ENCODE measurements at places on chromosomes 5 and 9. TPM values are rescaled to one million over a fixed set of nuclear protein-coding genes. Genes with fewer than 3 reads are reported as not detected.

DNA sequence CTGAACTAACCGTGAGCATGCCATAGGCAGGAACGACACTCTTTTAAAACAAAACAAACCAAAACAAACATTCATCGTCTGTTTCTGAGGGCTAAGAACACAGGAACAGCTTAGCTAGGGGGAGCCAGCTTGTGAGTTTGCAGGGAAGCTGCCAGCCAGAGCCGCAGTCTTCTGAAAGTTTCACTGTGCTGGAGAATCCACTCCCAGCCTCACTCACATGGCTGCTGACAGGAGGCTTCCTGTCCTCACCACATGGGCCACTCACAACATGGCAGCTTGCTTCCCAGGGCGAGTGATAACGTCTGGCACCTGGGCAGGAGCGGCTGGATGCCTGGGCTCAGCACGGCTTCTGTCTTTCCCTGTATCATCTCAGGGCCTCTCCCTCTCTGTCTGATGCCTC is 275.2 kb downstream of the MSX2 start:
- no peak for DNase-seq

GRCh38 chr5:142109331-142110045 is 909 bp downstream of the NDFIP1 start:
- no peak for DNase-seq

DNA sequence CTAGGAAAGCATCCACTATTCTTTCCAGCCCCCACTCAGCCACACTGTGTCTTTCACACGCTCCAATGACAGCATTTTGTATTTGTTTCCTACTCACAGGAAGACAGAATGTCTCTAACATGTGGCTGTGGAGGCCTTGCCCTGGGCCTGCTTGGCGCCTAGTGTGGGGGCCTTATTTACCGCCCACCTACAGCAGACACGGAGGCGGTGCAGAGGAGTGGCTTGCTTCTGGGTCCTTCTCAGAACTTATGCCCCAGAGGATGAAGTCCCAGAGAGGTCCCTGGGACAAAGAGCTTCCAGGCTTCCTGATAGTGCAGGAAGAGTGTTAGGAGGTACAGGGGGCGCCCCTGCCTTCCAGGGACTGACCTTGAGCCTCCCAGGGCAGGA is 8.5 kb upstream of the MRNIP start:
- DNase-seq, result no peak

TNC gene
- 73.6 TPM for total RNA-seq

DNA sequence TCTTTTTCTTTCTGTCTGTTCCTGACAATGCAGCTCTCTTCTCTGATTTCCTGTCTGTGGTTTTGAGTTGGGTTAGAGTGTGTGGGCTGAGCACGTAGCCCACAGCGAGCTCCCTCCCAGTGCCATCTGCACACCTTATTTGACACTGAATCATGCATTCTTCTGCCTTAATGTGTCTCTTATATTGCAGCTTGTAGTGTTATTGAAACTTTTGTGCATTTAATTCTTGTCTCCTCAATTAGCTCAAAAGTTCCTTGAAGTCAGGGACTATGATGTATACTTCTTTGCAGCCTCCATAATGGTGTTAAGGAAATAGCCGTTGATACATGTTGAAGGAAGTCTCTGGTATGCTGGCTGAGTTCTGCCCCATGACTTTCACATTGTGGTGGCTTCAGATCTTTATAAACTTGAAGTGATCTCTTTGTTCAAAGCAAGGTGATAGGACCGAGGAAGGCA is 576.2 kb upstream of the CLINT1 start:
- DNase-seq, result no peak

DNA sequence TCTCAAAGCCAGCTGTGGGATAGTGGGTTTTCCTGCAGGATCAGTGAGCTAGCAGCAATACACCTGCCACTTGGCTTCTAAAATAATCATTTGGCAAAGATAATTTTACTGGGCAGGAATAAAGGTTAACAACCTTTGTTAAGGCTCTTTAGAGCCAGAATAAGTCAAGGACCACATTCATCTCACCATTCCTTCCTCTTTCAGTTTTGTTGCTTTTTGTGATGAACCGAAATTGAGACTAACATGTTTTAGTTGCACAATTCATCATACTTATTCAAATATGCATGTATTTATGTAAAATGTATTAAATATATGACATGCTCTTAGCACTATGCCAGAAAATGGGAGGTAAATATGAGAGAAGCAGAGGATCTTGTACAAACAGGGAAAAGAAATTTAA is 824.4 kb upstream of the TYRP1 start:
- no peak for DNase-seq

ADGRD2 gene
- total RNA-seq, result not detected

- DNase-seq, result no peak
These were observed 6.8 kb downstream of the LMX1B start for GRCh38 chr9:126620478-126620877.

TESK1 gene
- total RNA-seq, result 11.7 TPM

DNA sequence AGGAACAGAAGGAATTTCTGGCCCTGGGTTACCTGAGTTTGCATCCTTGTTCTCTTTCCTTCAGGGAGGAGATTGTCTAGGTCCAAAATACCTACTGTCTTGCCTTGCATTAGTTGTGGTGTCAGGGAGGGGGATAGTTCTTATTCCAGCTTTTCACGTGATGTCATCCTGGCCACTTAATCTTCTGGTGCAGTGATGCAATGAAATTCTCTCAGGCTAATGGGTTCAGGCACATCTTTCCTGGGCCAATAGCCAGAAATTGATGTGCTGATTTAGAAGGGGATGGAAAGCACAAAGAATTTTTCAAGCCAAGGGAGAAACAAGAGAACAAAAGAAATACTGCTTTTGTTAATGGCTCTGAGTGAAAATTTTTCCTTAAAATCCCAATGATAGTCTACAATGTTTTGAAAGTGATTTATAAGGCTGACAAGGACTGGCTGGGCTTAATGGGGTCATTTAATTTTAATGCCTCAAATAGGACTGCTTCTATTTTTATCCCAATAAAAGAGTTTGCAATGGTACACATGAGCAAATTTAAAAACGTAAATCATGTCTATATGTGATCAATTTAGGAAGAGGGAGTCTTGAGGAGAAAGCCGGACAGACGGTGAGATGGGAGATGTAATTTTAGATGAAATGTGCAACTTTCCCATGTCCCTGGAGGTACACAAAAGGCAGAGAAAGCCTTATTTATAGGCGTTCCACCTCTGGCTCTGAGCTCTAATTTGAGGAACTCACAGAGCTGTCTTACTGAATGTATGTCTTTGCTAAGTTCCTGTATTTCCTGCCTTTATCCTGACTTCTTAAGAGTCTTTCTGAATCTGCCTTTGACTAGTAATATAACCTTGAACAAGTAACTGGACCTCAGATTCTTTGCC is 89.3 kb upstream of the SV2C start:
- DNase-seq, result no peak

GRCh38 chr5:111582993-111583601 is 70.8 kb upstream of the STARD4 start:
- DNase-seq, result no peak

DNA sequence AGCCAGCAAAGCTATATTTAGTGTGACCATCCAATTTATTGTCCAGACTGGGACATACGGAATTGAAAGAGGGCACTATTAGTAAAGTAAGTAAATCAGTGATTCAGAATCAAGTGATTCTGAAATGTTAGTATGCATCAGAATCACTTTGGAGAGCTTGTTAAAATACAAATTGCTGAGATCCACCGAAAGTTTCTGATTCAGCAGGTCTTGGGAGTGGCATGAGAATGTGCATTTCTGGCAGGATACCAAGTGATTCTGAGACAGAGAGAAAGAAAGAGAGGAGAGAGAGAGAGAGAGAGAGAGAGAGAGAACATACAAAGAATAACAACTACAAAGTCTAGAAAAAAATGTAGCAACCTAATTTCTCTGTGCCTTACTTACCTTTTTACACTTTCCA is 65.4 kb upstream of the ASTN2 start:
- no peak for DNase-seq

DNA sequence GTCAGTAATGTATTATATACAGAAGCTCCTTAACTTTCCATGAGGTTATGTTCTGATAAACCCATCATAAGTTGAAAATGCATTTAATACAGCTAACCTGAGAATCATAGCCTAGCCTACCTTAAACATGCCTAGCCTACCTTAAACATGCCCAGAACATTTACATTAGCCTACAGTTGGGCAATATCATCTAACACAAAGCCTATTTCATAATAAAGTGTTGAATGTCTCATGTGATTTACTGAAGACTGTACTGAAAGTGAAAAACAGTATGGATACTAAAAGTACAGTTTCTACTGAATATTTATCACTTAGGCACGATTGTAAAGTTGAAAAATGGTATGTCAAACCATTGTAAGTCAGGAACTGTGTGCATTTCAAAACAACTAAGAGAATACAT is 1.6 kb downstream of the GM2A start:
- no peak for DNase-seq

ENTREP1 gene
- 1.4 TPM for total RNA-seq

GRCh38 chr5:173969167-173970049 is 19.6 kb upstream of the C5orf47 start:
- DNase-seq, result no peak

- no peak for DNase-seq
These were observed 336.1 kb upstream of the SLC30A5 start for GRCh38 chr5:68757626-68758212.

DNA sequence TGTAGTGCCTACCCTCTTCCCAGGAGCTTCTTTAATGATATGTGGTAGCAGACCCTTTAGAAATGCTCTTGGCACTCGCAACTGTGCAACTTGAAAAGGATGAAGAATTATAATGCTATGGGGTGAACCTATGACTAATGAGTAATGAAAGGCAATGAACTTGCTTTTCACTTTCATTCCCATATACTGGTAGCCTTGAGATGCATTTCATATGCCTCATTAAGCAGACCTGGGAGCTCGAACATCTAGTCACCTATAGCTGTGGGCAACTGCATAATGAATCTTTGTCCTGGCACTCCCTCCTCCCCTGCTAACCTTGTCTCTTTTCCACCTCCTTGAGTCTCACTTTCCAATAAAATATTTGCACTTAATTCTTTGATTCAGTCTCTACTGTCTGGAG is 605.9 kb upstream of the DAB2 start:
- DNase-seq, result no peak

DNA sequence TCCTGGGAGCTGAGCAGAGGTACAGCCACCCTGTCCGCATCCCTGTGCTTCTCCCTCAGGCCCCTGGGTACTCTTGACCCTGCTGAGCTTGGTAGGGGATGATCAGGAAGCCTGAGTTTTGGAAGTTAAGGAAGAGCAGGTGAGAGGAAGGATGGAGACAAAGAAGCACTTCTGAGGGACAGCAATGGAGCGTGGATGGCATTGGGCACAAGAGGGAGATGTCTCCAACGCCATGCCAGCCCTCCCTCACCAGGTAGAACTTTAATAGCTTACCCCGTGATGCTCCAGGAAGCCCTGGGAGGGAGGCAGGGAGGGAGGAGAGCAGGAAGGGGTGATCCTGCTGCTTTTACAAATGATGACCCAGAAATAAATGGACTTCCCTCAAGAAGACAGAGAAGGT is 29.9 kb upstream of the SMU1 start:
- no peak for DNase-seq

- DNase-seq, result no peak
These were observed 283.4 kb upstream of the PTGER4 start for GRCh38 chr5:40396317-40396716.

GPR151 gene
- total RNA-seq, result 0.31 TPM

DNA sequence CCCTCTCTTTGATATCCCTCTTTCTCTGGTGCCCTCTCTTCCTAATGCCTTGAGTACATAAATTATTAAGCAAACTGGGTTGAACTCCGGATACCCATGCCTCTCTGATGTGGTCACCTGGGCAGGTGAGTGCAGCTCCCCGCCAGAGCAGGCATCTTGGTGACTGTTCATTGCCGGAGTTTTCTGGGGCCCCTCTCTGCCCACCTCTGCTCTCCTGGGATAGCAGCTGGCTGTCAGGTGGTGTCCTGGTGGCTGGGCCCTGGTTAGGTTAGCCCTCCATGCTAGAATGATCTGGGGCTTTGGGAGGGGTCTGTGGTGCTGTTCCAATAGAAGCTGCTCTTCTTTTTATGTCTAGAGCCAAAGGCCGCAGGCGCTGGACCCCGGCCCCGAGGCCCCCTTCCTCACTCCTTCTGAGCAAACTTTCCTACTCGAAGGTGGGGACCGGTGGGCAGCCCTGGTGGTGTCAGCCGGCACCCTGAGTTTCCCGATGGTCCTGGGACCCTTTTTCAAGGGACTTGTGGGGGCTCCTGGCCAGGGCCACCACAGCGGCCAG is 4.9 kb upstream of the SCGB3A1 start:
- no peak for DNase-seq

CD14 gene
- 15.4 TPM for total RNA-seq

GRCh38 chr5:80191991-80192398 is 63.9 kb downstream of the SERINC5 start:
- peak; percentile 20 for DNase-seq

TNPO1 gene
- total RNA-seq, result 299 TPM

- DNase-seq, result no peak
These were observed 5.3 kb upstream of the SAP30L start for GRCh38 chr5:154440540-154440939.

DNA sequence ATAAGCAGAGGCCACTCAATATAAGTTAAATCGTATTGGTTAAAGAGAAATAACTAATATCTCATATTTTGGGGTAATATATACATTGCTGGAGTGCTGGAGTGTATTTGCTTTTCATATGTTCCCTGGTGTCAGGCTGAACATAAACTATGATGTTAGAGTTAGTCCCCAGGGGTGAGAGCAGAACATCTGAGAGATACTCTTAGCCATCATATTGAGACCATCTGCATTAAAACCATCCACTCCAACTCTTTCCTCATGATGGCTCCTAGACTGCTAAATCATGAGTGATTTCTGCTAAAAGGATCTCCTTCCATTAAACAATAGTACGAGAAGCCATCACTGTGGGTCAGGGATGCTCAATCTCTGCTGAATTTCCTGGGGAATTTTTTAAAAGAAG is 436.2 kb downstream of the DTWD2 start:
- no peak for DNase-seq

DNA sequence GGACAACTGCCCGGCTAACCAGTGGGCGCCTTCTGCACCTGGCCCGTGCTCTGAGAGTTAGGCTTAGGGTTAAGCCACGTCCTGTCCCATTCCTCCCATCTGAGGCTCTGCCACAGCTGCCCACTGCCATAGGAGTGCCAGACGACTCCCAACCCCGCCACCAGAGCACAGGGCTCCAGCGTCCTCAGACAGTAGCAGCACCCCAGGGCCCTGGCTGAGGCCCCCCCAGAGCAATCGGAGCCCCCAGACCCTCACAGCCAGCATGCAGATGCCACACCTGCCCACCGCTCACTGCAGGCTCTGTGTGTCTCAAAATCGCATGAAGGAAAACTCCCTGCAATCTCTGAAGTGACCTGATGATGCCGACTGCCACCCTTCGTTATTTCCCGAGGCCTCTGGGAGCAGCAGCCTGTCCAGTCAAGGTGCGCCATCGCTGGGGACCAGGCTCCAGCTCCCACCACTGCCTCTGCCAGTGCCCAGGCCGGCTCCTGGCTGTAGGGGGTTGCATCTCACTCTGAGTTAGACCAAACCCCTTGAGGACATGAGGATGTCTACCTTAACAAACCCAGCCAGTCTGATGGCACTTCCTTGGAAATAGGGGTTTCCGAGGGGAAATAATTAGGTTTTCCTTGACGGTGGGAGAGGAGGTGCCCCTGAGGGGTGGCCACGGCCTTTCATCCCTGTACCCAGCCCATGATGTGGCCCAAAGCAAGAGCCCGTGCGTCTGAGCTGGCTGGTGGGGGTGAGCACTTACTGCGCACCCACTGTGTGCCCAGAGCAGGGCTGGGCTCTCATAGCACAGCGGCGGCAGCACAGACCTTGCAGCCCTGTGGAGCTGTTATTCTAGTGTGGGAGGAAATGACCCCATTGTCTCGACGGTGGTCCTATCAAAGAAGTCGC is 58.0 kb upstream of the RNF130 start:
- DNase-seq, result no peak

GNAQ gene
- total RNA-seq, result 169 TPM

CCL27 gene
- 0.31 TPM for total RNA-seq

- no peak for DNase-seq
These were observed 121.1 kb upstream of the SEMA6A start for GRCh38 chr5:116695681-116696080.

Measured in occipital lobe (tissue), 3 donors.